ENCODE measurements at places on chromosomes 11 and 22.

DNA sequence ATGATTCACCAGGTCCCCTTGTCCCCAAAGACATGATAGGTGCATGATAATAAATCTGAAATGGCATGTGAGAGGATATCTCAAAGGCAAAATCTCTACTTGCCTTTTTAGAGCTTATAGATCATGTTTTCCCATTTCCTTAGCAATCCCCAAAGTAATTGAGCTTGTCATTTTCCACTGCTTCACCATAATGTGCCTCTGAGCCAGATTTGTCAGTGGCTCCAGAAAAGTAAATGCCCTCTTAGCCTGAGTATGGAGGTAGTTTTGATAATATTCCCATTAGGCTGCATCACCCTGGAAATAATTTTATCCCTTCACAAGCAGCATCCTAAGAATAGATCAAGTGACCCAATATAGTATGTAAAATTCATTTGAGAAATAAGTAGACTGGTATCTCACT is 36.7 kb upstream of the ADSL start:
- no peak for DNase-seq

DNA sequence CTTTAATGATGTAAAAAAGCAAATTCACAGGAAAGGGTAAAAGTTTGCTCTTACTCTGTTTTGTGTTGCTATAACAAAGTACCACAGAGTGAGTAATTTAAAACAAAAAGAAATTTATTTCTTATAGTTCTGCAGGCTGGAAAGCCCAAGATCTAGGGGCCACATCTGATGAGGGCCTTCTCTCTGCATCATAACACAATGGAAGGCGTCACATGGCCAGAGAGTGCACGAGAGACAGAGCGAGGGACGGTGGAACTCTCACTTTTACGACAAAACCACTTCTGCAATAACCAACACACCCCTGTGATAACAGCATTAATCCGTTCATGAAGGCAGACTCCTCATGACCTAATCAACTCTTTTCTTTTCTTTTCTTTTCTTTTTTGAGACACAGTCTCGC is 31.1 kb downstream of the CD6 start:
- DNase-seq, result no peak

DNA sequence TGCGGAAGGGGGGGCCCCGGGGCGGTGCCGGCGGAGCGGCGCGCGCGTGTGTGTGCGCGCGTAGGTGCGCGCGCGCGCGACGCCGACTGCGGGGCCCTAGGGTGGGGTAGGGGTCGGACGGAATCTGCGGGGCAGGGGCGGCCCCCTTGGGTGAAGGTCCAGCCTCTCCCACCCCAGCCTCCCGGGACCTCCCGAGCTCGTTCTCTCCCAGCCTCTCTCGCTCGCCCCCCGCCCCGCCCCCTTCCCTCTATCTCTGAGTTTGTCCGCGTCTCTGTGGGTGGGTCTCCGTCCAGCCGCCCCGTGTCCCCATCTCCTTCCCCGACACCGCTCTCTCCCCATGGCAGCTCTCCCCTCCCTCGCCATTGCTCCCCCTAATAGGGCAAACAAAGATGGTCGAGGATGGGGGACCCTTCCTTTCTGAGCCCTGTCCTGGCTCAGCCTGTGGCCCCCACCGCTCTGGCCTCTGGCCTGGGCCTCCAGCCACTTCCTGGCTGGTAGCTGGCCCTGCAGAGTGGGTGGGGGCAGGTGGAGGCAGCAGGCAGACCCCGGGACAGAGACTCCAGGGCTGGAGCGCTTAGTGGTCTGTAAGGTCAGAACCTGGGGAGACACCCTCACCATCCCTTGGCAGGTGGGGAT is 33.0 kb upstream of the PRR5 start:
- DNase-seq, result no peak

DNA sequence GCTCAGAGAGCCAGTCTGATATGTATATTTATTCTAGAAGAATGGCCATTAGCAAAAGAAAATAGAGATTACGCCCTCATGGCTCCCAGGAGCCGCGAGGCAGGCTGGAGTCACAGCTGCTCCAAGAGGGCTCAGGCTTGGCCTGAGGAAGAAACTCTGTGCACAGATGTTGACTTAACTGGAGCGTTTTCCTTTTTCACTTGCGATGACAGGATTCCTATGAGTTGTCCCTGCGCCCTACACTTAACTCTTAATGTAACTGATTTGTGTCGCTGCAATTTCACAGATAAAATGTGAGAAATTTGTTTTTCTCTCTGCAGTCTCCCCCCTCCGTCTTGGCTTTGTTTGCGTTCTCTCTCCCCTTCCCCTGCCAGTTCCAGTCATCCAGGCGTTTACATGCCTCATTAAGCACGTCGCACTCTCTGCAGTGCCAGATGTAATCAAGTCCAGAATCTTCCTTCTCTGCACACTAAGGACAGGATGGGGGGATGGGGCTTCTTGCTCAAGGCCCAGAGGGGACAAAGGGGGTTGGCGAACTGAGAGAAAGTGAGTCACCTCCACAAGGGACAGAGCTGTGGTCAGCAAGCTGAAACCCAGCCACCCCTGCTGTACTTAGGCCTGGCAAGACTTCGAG is 1060.1 kb downstream of the NTM start:
- no peak for DNase-seq

DNA sequence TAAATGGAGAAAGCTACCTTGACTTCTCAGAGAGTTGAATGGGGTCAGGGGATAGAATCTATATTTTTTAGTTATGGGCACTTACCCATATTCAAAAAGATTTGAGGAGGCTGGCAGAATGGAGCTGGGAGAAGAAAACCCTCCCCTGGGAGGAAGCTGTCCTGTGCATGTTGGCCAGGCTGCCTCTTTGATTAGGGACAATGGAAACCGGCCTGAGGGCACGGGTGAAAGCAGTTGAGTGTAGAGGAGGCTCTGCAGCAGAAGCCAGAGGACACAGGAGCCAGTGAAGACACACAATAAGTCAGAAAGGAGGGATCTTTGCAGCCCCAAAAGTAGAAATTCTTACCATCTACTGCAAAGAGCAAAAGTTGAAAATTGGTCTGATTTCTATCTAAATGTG is 66.6 kb upstream of the B3GAT1 start:
- no peak for DNase-seq

DNA sequence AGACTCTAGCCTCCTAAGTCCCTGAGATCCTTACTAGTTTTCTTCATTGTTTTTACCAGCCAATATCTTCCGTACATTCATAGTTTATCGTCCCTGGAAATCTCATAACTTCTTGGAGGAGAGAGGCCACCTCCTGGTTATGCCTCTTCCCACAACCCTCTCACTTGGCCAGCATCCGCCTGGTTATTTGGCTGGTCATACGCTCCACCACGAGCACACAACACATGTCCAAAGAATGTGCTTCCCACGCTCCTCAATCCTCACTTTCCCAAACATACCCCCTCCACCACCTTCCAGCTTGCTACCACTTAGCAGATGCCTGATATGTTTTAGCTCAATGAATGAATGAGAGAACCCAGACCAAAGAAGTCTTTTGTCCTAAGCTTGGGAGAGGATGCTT is 83.5 kb upstream of the EIF3D start:
- DNase-seq, result no peak

Measured in GM06990 (cell line).